Activated T-helper 9 cell treated with anti-CD3 and anti-CD28 coated beads, Interleukin-2, amount 50 U/mL, for 16 hours (primary cell): ENCODE measurements at places on chromosomes 11 and 22.

- DNase-seq = no peak
These were observed 8.6 kb downstream of the OR6M1 start for GRCh38 chr11:123797541-123797940.

DNA sequence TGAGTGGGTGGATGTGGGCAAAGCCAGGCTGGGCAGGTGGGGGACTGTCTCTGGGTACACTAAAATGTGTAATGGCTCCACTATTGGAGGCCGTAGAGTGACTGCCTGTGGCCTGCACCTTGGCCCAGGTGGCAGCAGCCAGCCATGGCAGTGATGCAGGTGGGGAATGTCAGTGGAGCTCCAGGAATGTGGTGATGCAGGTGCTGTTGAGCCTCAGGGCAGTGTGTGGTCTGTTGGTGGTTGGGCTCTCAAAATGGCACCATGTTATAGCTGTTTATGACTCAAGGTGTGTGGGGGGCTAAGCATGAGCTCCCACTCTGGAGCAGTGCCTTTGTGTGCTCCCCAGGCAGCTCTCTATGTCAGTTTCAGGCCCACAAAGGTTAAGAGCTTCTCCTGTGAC is 40.2 kb upstream of the CCDC90B start:
- DNase-seq = no peak

DNA sequence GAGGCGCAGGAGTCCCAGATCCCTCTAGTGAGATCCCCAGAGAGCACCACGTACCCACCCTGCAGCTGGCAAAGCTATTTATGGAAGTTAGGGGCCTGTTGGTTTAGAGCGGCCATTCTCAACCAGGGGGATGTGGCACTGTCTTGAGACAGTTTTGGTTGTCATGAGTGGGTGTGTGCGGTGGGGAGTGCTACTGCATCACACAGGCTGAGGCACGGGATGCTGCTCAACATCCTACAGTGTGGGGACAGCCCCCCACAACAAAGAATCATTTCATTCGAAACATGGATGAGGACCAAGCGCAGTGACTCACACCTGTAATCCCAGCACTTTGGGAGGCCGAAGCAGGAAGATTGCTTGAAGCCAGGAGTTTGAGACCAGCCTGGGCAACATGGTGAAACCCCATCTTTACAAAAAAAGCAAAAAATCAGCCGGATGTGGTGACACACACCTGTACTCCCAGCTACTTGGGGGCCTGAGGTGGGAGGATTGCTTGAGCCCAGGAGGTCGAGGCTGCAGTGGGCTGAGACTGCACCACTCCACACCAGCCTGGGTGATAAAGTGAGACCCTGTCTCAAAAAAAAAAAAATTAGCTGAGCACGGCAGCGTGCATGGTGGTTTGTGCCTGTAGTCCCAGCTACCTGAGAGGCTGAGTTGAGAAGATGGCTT is 28.2 kb downstream of the GGT5 start:
- no peak for DNase-seq

DNA sequence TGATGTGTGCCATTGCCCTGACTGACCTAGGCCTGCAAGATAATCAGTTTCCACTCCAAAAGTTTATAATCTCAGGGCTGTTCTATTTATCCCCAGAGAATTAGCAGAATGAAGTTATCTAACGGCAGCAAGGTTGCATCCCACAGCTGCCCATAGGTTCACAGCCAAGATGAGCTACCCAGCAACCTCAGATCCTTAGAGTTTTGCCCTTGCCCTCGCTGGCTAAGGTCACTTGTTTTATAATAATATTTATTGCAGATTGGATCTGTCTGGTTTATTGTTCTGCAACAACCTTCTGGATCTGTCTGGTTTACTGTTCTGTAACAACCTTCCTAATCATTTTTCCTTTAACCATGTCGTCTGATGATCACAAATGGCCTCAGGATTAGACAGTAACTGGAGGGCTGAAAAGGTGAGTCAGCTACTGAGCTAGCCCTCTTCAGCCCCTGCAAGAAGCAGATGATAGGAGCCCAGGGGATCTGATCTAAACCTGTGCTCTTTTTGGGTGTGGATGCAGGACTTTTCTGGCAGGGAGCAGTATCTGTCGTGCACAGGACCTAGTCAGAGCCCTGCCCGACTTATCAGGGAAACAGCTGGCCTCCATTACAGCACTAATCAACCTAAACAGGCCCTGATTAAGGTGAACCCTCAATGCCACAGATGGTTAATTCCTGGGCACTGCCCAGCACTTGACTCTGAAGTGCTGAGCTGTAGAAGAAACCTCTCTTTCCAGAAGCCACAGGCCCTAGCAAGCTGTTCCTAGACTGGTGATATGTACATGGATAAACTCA is 642.9 kb upstream of the KIRREL3 start:
- DNase-seq = no peak

DNA sequence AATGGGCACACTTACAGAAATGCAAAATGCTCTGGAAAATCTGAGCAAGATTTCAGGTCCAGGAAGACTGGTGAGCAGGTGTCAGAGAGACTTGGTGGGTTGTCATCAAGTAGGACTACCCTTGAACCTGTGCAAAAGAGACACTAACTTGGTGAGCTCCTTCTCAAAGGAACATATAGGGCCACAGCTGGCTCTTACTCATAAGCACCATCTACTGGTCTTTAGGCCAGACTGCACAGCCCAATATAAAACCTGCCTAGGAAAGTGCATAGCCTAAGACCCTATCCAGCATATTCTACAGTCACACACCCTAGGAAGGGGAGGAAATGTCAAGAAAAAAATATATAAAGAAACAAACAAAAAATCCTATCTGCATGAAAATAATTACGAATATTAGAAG is 18.2 kb upstream of the OR10W1 start:
- no peak for DNase-seq

GRCh38 chr11:3684129-3684818 is 13.1 kb upstream of the CHRNA10 start:
- no peak for DNase-seq

DNA sequence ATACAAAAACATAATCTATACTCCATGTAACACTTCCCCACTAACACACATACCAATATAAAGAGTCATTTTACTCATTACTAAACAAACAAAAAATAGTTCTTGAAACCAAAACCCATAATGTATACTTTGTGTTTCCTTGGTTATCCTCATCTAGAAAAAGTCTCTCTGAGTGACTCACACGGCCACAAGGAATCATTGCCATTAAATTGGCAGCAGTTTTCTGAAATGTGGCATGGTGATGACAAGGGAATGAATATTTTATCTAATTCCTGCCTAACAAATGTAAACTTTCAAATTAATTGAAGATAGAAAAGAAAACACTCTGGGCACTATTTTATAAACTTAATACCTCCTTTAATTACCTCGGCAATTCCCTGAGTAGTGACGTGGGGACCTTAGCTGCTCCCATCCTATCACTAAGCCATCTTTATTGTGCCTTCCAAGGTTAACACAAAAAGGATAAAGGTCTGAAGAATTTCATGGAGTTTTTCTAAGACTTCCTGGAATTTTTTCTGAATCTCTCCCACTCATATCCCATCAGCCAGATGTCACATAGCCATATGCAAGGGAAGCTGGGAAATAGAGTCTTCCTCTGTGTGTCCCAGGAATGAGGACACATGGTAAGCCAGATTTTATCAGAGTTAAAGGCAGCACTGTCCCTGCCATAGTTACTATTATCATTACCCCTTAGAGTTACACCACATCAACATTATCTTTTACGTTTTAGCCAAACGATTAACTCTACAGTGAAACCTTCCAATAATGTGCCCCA is 857.2 kb upstream of the TENM4 start:
- DNase-seq = no peak

- no peak for DNase-seq
These were observed 2.7 kb downstream of the NAV2 start for GRCh38 chr11:19715373-19715772.

GRCh38 chr11:37456746-37457145 is 858.7 kb upstream of the RAG2 start:
- no peak for DNase-seq

- DNase-seq = no peak
These were observed 16.3 kb downstream of the GRAP2 start for GRCh38 chr22:39917197-39917643.
